ENCODE measurements at places on chromosomes 1 and 21. TPM values are rescaled to one million over a fixed set of nuclear protein-coding genes. Genes with fewer than 3 reads are reported as not detected.

KTI12 gene
- total RNA-seq = 7.8 TPM

GRCh38 chr1:29120947-29121485, 2.7 kb downstream of the TMEM200B start:
- peak; percentile 52 for DNase-seq

- no peak for DNase-seq
Measured at GRCh38 chr1:196427976-196428734, 180.1 kb downstream of the KCNT2 start.

- DNase-seq = no peak
Measured at GRCh38 chr1:102071451-102071850, 74.7 kb upstream of the OLFM3 start.

DNA sequence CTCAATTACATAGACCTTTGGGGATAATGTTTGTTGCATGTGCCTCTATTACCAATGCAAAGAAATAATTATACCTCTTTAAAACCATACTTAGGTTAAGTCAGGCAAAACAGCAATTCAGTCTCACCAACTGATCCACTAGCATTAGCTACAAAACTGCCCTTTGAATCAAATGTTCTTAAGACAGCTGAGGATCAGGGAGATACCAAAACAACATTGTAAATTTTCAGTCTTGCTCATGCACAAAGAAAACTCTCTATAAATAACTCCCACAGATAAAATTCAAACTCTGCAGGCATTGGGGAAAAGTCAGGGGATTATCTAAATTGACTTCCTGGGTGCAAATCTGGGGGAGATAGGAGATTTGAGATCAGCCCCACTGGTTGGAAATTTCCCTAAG, 100.9 kb upstream of the DPT start:
- DNase-seq = no peak

GRCh38 chr1:182059936-182060335, 1.6 kb downstream of the ZNF648 start:
- no peak for DNase-seq

Measured in fibroblast of lung (primary cell).